RPMI8226 (cell line): ENCODE measurements at places on chromosomes 12 and 14.

- no peak for DNase-seq
These were observed 101.2 kb upstream of the SLC16A7 start for GRCh38 chr12:59494617-59495016.

DNA sequence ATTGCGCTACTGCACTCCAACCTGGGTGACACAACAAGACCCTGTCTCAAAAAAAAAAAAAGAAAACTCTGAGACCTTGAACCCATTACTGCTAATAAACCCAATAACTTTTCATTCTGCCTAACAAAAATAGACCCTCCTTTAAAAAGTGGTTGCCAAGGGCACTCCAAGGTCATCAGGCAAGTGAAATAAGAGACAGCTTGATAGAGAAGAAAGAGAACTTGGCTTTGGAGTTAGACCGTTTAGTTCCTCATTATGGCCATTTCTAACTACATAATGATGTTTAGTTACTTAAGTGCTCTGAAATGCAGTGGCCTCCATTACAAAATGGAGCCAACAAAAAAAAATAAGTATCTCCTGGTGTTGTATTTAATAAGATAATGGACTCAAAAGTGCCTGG lies 55.9 kb downstream of the PHLDA1 start:
- no peak for DNase-seq

DNA sequence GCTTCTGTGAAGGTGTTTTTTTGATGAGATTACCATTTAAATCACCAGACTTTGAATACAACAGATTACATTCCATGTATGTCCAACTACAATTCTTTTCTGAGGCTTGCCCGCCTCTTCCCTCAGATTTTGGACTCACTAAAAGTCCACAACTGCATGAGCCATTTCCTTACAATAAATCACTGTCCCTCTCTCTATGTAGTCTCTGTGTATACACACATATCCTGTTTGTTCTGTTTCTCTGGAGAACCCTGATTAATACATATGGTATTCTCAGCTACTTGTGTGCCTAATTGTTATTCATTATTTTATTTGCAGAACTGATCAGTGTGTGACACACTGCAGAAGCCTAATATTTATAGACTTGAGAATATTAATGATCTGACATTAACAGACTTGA lies 2.4 kb upstream of the MIPOL1 start:
- no peak for DNase-seq

GRCh38 chr12:14418451-14418890 lies 53.0 kb downstream of the ATF7IP start:
- DNase-seq, result no peak

GRCh38 chr12:23096321-23096720 lies 471.4 kb downstream of the ETNK1 start:
- no peak for DNase-seq

DNA sequence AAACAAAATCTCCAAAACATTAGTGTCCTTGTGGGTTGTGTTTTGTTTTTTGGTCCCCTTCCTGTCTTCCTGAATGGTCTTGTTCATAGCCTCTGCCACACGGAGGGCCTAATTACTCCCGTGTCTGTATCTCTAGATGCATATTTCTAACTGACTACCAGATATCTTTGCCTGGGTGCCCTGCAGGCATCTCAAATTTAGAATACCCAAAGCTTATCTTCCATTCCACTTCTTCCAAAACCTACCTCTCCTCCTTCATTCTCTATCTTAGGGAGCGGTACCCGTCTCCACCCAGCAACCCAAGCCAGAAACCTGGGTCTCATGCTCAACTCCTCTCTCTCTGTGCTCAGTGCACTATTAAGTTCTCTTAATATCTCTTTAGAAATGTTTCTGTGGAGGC lies 10.9 kb upstream of the METAP2 start:
- no peak for DNase-seq

- no peak for DNase-seq
These were observed 22.2 kb downstream of the P2RX7 start for GRCh38 chr12:121154793-121155375.

- no peak for DNase-seq
These were observed 22.9 kb upstream of the ANAPC7 start for GRCh38 chr12:110426406-110426805.

DNA sequence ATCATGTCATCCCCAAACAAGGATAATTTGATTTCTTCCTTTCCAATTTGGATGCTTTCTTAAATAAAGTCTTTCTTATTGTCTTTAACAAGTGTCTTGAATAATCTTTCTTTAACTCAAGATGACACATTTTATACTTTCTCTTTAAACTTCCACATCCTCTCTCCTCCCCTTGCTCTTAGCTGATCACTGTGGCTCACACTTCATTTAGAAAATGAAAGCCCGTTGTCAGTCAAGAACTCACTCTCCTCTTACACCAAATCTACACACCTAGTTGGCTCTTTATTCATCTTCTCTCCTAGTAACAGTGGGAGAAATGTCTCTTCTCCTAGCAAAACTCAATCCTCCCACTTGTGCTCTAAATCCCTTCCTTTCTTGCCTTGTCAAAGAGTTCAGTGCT lies 10.4 kb upstream of the RMST start:
- DNase-seq, result no peak

DNA sequence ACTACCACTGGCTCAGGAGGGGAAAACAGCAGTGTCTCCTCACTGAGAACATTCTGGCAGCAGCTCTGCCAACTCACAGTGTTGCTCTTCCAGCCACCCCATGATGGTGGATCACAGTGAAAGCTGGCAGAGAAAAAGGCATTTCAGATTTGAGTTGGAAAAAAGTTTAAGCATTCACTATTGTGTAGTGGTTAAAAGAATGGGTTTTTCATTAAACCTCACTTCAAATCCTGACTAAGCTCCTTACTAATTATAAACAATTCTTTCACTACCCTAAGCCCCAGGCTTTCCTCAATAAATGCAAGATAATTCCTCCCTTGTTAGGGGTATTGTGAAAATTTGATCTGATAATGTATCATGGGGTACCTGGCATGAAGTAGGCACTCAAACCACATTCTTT lies 518.1 kb downstream of the SNAPC1 start:
- no peak for DNase-seq

DNA sequence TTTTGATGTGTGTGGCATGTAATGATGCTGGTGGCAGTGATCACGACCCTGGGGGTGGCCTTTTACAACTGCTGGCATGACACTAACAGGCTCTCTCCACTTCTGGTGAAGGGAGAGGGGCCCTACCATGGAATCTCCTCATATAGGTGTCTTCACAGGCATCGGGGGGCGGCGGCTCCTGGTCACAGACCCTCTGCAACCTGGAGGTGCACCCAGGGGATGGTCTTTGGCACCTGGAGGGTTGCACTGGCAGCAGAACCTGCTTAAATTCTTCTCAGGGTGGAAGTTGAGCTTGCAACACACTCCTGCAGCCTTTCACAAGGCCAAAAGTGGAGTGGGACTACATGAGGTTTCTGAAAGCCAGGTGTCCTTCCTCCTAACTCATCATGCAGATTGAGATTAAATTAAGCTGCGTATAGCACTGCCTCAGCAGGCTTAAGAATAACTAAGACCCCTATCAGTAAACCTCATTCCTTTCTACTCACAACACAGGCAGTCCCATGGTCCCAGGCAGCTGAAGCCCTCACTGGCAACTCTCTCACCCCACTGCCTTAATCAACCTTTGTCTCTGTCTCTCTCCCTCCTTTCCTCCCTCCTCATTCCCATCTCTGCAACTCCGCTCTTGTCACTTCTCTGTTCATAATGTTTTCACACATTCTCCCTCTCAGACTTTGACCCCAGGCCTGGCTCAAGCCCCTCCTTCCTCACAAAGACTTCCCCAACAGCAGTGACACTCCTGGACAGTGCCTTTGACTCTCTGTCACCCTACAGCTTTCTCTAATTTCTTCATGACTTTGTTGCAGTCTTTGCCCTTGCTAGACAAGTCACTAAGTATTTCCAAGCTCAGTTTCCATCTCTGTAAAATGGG lies 18.9 kb downstream of the NID2 start:
- no peak for DNase-seq

- DNase-seq, result no peak
These were observed 78.8 kb downstream of the TMCC3 start for GRCh38 chr12:94571556-94571955.

DNA sequence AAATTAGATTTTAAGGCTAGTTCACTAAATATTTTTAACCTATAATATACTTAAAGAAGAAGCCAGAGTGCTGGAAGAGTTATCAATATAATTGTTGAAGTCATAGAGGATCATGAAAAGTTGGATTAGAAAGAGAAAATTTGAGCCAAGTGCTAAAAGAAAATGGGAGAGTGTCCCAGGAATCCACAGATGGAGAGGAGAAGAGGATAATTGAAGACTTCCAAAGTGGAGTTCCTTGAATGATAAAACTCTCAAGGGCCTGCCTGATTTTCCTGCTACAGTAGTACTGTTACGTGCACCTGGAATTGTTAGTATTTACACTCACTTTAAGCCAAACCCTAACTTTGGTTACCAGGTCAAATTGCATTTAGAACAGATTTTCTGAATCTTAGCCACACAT lies 113.2 kb downstream of the MSRB3 start:
- no peak for DNase-seq

DNA sequence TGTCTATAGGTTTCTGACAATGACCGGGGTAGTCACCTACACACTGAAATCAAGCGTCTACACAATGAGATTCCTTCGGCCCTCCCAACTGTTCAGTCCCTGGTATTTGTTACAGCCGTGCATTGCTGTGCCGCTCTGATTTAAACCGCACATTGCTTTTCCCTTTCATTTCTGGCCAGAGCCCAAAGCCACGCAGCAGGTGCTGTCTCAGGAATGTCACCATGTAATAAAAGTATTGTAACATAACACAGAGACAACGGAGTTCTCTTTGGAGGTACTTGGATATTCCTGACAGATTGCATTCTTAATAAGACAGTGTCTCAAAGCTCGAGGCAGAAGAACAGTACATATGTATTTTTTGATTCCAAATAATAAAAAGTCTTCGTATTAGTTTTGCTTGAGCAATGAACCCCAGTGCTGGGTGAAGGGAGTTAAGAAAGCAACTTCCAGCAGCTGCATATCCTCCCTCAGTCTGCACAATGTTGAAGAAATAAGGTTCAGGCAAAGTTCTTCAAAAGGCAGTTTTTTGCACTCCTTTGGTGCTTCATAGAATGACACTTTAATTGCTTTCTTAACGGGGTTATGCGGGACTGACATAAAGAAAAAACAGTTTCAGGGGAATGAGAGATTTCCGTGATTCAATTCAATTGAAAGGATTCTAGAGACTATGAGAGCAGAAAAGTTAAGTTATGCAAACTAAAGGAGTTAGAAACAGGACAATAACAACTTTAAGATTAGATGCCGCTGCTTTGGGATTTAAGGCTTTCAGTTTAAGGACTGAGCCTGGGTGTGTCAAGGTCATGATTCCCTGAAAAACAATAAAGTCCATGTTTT lies 288.7 kb upstream of the FLRT2 start:
- DNase-seq, result no peak

DNA sequence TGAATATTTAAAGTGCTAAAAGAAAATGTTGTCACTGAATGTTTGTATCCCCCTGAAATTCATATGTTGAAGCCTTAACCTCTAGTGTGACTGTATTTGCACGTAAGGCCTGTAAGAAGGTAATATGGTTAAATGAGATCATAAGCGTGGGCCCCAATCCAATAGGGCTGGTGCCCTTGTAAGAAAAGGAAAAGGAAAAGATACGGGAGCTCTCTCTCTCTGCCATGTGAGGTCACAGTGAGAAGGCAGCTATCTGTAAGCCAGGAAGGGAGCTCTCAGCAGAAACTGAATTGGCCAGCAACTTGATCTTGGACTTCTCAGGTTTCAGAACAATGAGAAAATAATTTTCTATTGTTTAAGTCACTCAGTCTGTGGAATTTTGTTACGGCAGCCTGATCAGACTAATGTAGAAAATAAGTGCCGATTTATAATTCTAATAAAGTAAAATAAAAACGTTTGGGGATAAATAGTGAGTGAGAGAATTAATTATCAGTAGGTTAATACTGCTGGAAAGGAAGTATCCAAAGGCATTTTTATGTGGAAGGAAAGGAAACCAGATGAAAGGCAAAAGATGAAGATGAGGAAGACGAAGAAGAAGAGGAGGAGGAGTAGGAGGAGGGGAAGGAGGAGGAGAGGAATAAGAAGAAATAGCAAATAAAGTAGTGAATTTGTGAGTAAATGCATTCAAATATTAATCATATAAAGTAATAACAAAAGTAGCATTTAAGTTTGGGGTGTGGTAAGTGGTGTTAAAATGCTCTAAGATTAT lies 188.5 kb upstream of the KRR1 start:
- DNase-seq, result no peak

GRCh38 chr12:55818140-55818728 lies 393 bp downstream of the ORMDL2 start:
- DNase-seq, result no peak

- no peak for DNase-seq
These were observed 91.5 kb downstream of the FBXW8 start for GRCh38 chr12:117002051-117002817.

DNA sequence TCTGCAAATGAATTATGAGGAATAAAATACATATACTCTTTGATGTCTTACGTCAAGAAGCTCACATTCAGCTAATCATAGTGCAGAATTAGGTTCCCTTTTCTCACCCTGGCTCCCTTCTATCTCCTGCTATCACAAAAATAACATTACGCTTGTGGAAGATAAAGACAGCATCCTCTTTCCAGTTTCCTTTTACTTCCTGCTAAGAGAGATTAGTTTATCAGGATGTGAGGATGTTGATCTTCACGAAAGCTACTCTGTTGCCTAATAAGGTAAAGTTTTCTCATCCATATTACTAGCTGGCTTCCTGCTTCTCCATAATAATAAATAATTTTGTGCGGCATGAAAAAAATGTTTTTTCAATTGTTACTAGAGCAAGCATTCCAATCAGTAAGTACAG lies 217.7 kb upstream of the DCN start:
- no peak for DNase-seq

GRCh38 chr12:56927281-56927680 lies 6.9 kb downstream of the SDR9C7 start:
- no peak for DNase-seq

GRCh38 chr12:48388460-48388859 lies 37.7 kb upstream of the ZNF641 start:
- DNase-seq, result no peak

DNA sequence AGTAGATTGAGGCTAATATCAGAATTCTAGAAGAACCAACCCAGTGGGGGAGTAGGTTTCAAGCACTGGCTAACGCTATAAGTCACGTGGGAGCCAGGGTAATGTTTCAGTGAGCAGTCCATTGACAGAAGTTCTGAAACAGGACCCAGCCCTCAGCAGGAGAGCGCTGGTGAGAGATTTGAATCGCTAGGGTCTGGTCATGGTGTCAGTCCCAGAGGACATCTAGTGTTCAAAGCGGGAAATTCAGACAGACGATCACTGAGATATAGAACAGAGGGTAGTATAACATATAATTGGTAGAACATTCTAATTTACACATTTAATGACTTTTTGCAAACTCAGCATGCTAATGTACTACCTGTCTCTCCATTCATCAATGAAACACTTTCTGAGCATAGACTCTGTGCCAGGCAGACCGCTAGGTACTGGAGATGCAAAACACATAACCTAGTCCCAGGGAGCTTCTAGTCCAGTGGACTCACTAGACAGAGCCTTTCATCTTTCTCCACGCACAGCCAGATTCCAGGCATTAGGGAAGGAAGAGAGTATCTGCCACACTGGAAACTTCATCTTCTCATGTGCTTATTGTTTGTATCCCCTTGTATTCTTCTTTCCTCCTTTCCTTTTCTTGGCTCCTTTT lies 35.4 kb upstream of the RNASE3 start:
- peak; percentile 72 for DNase-seq
